ENCODE measurements at places on chromosomes 11 and 22. TPM values are rescaled to one million over a fixed set of nuclear protein-coding genes. Genes with fewer than 3 reads are reported as not detected.

Gene ADAMTS8
- total RNA-seq, result 0.53 TPM

Gene PNPLA5
- not detected for total RNA-seq

Gene OR4C3
- total RNA-seq, result not detected

Gene MAJIN
- not detected for total RNA-seq

Gene BET1L
- 18.6 TPM for total RNA-seq

Gene MMP27
- not detected for total RNA-seq

Gene LIF
- total RNA-seq, result 13.5 TPM

Gene CHRDL2
- total RNA-seq, result not detected

Gene CTR9
- total RNA-seq, result 29.1 TPM

Gene MRGPRE
- total RNA-seq, result 0.12 TPM

Gene ARL14EP
- total RNA-seq, result 18.6 TPM

Gene NLRP14
- total RNA-seq, result 0.92 TPM

Gene HPS4
- total RNA-seq, result 20.3 TPM

Gene TRIM49
- total RNA-seq, result not detected

Gene PSMD13
- 162 TPM for total RNA-seq

Gene OR2AG1
- not detected for total RNA-seq

Gene KCNE3
- under 0.01 TPM for total RNA-seq

Gene SEC14L3
- not detected for total RNA-seq

Gene ANGPTL5
- 0.92 TPM for total RNA-seq

Gene HEPACAM
- not detected for total RNA-seq

Gene OR51B2
- not detected for total RNA-seq

Gene BRMS1
- 58.0 TPM for total RNA-seq

Gene GRAMD1B
- 5.0 TPM for total RNA-seq

Gene HBB
- total RNA-seq, result not detected

Gene SLC25A18
- not detected for total RNA-seq

Gene ZP1
- total RNA-seq, result not detected

Gene SPDYC
- not detected for total RNA-seq

Gene PLAAT4
- 24.6 TPM for total RNA-seq

Gene RAB39A
- total RNA-seq, result not detected

Gene INPP5J
- total RNA-seq, result 0.12 TPM

Gene CALCA
- total RNA-seq, result not detected

Gene C22orf15
- total RNA-seq, result 2.1 TPM

Gene ELMOD1
- 0.19 TPM for total RNA-seq

Gene ZNRF3
- total RNA-seq, result 2.4 TPM

Gene OR10D3
- total RNA-seq, result not detected

Gene DYNC2H1
- total RNA-seq, result 56.0 TPM

Gene MYO7A
- total RNA-seq, result 0.26 TPM

Gene TNNI2
- not detected for total RNA-seq

Gene TRPM5
- not detected for total RNA-seq

Gene OR8D4
- not detected for total RNA-seq
